Activated CD4-positive, alpha-beta T cell treated with anti-CD3 and anti-CD28 coated beads for 24 hours (primary cell): ENCODE measurements at places on chromosomes 12 and 14.

- no peak for DNase-seq
Observed at GRCh38 chr12:115268451-115268850, 584.5 kb upstream of the TBX3 start.

- no peak for DNase-seq
Observed at GRCh38 chr14:34643361-34643760, 13.4 kb upstream of the SNX6 start.

DNA sequence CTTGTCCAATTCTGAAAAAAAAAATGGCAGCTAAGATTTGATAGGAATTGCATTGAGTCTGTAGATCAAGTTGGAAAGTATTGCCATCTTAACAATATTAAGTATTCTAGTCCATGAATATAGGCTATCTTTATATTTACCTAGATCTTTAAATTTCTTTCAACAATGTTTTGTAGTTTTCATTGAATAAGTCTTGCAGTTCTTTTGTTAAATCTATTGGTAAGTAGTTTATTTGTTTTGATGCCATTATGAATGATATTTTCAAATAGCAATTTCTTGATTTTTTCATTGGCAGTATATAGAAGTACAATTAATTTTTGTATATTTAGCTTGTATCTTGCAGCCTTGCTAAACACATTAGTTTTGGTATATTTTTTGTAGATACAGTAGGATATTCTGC is 71.6 kb downstream of the SYNE2 start:
- no peak for DNase-seq

DNA sequence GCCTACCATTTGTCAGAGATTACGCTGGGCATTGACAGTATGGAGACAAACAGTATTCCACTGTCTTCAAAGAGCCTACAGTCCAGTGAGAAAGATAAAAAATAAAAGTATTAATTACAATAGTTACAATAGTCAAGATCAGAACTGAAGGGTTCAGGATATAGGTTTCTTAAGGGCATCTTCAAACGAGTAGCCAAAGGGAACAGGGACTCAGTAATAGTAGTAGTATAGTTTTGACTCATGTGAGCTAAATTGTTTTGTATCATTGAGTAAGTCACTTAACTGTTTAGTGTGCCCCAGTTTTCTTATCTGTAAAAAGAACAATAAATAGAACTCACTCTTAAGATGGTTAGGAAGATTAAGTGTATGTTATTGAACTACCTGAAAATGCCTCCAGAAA is 123.6 kb downstream of the METTL25 start:
- DNase-seq, result no peak

- no peak for DNase-seq
Observed at GRCh38 chr14:103880348-103881267, 33.2 kb upstream of the PPP1R13B start.

GRCh38 chr12:96039516-96039915 is 4.1 kb upstream of the LTA4H start:
- DNase-seq, result no peak

DNA sequence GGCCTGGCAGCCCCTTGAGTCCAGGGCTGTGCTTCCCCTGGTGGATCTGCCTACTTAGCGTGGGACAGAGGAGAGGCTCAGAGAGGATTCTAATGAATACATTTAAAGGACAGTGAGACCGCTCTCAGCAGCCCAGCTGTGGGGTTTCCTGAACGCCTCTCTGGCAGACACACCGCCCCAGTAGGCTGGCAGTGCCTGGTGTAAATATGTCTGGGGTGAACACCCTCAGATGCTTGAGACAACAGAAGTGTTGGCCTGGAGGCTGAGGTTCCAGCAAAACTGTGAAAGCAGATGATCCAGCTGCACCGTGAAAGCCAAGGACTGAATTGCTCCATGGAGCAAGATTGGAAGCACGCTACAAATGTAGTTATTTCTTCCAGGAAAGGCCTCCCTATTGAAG is 55.1 kb downstream of the LRRC74A start:
- DNase-seq, result no peak

- DNase-seq, result no peak
Observed at GRCh38 chr12:60205500-60205899, 609.7 kb downstream of the SLC16A7 start.

DNA sequence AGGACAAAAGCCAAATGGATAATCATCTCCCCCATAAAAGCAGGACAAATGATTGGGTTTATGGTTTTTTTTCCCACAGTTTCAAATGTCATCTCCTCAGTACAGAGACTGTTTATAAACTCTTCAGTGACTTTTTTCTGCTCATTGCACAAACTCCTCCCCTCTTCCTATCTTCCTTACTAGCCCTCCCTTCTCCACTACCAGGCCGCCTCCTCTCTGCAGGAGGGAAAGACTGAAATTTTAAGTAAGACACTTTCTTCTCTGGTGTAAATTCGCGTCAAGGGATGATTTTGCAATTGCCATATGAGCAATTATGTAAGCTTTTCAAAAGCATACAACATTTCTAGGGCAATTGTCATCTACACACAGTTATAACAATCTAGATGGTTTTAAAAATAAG is 37.0 kb downstream of the BTG1 start:
- no peak for DNase-seq

GRCh38 chr12:113305281-113305856 is 29.5 kb downstream of the SLC8B1 start:
- DNase-seq, result no peak

DNA sequence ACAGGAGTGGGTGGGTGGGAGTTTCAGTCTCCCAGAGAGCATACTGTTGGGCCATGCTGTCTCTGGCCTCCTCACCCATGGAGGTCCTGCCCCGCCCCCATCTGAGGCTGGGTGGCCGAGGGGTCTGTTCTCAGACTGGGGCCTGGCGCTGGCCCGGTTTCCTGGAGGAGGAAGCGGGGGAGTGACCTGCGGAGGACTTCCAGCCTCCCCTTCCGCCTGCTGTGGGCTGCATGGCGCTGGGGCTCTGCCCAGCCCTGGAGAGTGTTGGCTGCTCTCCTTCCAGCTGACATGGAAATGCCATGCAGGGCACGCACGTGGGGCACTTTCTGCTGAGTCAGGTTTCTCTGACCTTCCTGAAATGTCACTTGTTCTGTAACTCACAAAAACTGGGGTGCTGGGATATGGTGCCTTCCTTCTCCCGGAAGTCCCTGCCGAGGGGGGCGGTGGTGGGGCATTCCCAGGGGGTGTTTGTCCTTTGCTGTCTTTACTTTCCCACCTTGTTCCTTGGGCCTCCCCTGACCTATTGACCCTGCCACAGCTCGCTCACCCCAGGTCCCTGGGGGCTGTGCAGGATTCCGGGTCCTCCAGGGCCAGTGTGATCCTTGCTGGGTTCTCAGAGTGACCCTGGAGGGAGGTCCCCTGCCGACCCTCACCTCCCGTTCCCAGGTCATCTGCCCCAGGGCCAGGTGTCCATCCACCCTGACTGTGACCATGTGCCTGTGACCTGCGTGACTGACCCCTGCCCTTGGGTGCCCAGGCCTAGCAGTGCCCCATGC is 23.6 kb downstream of the PACS2 start:
- no peak for DNase-seq

DNA sequence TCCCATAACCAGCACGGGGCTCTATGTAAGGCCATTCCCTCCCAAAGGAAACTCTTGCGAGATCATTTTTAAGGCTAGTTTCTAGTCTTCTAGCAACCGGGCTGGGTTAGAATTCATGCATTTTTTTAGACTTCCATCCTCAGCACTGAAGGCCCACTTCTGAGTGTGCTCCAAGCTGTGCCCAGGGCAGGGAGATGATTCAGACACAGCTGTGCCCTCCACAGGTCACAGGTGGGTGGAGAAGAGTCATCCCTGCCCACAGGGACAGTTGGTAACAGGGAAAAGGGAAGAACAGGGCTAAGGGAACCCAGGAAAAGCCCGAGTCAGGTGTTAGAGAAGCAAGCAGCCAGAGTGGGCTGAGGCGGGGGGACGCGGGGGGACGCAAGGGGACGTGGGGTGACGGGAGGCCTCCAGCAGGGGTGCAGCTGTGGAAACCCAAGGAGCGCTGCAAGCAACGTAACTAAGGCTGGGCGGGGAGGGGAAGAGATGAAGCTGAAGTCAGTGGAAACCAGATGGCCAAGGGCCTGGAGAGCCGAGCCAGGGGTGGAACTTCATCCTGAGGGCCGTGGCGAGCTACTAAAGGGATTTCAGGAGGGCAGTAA is 27.2 kb upstream of the PPP2R5C start:
- DNase-seq, result no peak

- no peak for DNase-seq
Observed at GRCh38 chr12:41772478-41772877, 372.2 kb downstream of the GXYLT1 start.

DNA sequence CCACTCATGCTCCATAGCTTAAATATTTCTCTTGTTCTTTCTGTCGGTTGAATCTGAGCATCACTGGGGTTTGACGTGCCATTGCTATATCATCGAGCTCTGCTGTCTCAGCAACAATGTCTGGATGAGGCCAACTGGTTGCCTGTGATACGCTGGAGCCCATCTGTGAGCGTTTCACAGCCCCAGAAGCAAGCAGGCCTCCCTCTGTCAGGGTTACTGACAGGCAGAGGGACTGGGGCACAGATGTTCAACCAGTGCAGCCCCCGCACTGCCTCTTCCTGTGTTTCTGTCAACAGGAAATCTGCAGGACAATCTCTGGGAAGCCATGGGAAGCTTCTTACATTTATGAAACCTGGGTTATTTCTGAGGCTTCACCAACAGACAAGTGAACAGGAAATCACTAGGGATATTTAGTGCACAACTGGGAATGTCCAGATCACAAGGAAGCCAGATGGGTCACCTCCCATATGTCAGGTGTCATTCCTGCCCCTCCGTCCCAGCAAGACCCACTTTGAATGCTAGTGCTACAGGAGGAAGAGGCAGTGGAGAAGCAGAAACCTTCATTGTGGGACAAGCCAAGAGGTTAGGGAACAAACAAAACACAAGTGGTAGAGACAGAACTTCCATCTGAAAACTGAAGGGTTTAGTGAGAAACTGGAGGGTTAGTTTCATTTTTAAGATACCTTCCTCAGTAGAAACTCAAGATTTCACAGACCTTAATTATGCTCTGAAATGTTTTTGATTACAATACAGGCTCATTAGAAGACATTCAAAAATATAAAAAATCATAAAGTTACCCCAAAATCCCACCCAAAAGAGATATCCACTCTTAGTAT is 24.1 kb downstream of the DMAC2L start:
- no peak for DNase-seq

DNA sequence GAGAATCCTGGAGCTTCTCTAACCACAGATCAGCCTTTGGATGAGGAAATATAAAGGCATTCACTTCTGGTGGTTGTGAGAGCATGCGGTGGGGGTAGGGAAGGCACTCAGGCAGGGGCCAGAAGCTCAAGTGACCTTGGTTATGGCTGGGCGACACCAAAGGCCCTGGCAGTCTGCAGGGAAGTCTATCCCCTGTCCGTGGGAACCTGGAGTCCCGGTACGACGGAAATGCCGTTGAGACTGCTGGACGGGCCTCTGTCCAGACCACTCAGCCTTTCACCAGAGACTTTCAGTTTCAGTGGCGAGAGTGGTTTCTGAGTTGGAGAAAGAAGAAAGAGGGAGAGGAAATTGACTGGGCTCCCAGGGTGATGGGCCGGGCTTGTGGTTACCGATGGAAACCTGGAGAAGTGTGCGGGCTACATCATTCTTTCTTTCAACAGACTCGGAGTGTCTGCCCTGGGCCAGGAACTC is 20.9 kb downstream of the ISCA2 start:
- no peak for DNase-seq

DNA sequence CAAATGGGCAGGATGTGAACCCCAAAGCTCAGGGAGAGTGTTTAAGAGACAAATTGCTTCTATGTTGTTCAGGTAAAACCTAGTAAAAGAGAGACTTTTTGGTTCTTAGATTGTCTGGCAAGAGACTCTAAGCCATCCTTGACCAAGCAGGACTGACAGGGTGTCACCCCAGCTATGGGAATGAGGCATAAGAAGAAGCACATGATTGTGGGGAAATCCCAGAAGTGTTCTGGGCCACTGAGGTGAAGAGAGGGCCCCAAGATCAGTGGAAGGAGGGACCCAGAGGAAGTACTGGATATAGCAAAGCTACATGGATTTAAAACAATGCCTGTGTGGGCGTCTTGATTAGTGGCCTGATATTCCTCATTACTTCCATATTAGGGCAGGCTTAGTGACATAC is 99.0 kb downstream of the SAMD4A start:
- DNase-seq, result no peak

- DNase-seq, result no peak
Observed at GRCh38 chr14:78764240-78764639, 594.1 kb downstream of the NRXN3 start.

DNA sequence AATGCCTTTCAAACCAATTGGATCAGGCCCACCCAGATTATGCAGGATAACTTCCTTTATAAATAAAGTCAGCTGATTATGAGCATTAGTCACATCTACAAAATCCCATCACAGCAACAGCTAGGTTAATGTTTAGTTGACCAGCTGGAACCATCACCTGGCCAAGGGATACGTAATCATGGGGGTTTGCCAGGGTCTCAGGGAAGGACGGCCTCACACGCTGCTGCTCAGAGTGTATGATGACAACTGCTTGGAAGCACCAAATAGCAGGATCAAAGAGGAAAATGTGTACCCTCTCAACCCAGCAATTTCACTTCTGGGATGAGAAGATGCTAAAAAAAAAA is 162.6 kb downstream of the SLC15A4 start:
- DNase-seq, result no peak

DNA sequence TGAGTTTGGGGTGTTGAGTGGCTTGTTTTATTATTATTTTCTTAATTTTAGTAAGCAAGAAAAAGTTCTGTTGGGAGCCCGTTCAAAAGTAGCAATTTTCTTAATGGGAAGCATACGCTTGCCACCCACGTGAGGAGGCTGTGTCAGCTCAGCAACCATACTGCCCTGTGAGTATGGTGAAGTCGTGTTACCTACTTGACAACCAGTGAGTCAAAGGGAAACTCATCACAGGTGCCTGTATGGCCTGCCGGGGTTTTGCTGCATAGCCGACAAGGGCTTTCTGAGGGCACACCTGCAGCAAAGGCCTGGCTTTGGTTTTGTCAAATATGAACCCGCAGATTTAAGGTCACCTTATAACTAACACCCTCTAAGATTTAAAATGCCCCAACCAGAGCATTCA is 31.1 kb downstream of the PITPNM2 start:
- DNase-seq, result no peak

DNA sequence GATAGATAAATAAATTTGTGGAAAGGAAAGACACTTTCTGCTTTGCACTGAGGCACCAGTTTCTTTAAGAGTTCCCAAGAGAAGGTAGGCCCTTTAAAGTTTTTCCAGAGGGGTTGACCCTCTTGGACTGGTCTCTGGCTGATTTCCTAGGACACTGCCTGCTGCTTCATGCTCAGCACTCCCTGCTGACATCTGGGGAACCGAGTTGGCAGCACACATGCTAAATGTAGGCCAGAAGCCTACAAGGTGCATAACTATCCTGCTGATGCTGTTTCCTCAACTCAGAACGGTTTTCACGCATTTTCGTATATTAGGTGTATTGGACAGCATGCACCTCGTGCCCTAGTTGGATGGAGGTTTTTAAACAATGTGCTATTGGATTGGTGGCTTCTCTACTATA is 887.2 kb upstream of the SEL1L start:
- no peak for DNase-seq
